NCI-H748 treated with DMSO at 0.1 percent for 48 hours (cell line): ENCODE measurements at places on chromosomes 11 and 22.

- no peak for DNase-seq
These were observed 23.8 kb downstream of the MYBPC3 start for GRCh38 chr11:47328449-47329390.

DNA sequence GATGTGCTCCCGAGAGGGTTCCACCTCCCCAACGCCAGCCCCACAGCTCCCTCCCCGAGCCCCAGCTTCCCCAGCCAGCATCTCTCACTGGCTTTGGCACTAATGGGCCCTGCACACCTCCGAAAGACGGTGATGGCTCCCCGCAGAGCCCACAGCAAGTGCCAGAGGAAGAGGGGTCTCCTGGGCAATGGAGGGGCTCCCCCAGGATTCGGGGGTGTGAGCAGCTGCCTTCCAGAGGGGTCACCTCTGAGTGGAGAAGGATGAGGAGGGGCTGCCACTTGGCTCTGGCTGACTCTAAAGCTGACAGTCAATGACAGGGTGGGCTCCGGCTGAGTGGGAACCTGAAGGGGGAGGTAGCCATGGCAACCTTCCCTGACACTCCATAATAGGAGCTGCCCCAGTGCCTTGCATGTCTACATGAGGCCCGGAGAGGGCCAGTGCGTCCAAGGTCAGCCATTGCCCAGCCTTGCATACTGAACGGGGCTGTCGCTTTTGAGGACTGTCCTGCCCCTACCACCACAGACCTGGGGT lies 98.6 kb upstream of the SYT13 start:
- DNase-seq: no peak

DNA sequence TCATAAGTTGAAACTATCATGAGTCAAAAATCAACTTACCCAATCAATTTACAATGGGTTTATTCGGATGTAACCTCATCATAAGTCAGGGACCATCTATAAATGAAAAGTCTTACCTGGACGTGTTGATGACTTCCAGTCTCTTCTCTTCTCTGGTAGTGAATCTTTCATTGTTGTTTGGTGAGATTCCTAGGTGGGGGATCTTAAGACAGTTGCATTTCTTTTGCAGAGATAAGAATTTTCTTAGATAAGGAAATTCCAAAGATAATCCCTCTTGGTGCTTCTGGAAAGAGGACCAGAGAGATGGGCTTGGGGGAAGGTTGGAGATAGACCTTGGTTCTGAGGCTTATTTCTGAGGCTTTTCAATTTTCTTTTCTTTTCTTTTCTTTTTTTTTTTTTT lies 21.3 kb upstream of the BACE1-AS start:
- DNase-seq: no peak

DNA sequence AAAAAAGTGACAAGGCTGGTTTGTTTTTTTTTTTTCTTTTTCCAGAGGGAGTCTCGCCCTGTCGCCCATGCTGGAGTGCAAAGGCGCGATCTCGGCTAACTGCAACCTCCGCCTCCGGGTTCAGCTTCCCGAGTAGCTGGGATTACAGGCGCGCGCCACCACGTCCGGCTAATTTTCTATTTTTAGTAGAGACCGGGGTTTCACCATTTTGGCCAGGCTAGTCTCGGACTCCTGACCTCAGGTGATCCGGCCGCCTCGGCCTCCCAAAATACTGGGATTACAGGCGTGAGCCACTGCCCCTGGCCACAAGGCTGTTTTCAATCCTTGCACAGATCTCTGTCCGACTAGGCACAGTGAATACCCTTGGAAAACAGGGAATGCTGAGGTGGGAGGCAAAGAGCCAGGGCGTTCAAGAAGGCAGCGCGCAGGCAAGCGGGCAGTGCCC lies 566 bp downstream of the ATP6V1E1 start:
- DNase-seq: no peak

- DNase-seq: no peak
These were observed 30.6 kb downstream of the MMP13 start for GRCh38 chr11:102924851-102925380.

- DNase-seq: no peak
These were observed 20.5 kb downstream of the UBE2L3 start for GRCh38 chr22:21587803-21588611.

GRCh38 chr11:106049727-106050476 lies 27.2 kb downstream of the KBTBD3 start:
- DNase-seq: no peak

DNA sequence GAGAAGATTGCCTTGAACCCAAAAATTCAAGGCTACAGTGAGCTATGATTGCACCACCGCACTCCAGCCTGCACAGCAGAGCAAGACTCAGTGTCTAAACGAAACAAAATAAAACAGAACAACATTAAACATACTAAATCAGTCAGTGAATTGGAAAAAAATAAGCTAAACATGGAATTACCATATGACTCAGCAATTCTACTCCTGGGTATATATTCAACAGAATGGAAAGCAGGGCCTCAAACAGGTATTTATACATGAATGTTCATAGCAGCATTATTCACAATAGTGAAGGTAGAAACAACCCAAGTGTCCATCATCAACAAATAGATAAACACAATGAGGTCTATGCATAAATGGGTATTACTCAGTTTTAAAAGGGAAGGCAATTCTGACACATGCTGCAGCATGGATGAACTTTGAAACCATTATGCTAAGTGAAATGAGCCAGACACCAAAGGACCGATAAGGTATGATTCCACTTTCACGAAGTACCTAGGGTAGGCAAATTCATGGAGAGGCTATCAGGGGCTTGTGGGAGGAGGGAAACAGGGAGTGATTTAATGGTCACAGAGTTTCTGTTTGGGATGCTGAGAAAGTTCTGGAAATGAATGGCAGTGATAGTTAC lies 15.5 kb downstream of the NTM start:
- no peak for DNase-seq

DNA sequence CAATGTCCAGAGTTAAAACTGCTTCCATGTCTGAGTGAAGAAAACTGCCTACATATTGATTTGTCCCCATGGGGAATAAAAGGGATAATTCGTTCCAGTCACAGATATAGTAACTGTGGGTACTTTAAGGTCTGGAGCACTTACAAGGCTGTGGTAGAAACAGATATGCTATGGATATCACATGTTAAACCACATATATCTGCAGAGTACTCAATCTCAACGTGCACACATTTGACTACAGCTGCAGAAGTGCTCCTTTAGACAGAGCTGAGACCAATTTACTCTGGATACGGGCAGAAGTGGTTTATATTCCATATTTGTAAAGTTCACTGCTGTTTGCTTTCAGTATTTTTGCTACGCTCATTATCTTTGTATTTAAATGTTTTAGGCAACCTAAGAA lies 9.7 kb upstream of the MS4A2 start:
- no peak for DNase-seq

DNA sequence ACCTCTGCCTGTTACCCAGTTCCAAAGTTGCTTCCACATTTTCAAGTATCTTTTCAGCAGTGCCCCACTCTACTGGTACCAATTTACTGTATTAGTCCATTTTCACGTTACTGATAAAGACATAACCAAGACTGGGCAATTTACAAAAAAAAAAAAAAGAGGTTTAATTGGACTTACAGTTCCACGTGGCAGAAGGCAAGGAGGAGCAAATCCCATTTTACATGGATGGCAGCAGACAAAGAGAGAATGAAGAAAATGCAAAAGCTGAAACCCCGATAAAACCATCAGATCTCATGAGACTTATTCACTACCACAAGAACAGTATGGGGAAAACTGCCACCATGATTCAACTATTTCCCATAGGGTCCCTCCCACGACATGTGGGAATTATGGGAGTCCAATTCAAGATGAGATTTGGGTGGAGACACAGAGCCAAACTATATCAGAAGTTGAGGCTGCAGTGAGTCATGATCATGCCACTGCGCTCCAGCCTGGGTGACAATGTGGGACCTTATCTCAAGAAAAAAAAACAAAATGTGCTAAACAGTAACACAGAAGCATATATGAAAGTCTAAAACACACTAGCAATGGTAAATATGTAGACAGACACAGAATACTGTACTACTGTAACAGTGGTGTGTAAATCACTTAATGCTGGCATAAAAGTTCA lies 190.3 kb upstream of the ZC3H12C start:
- DNase-seq: no peak

- DNase-seq: no peak
These were observed 122.9 kb downstream of the MAML2 start for GRCh38 chr11:96219981-96220623.

- DNase-seq: no peak
These were observed 296.8 kb downstream of the RAB38 start for GRCh38 chr11:87878373-87878825.

DNA sequence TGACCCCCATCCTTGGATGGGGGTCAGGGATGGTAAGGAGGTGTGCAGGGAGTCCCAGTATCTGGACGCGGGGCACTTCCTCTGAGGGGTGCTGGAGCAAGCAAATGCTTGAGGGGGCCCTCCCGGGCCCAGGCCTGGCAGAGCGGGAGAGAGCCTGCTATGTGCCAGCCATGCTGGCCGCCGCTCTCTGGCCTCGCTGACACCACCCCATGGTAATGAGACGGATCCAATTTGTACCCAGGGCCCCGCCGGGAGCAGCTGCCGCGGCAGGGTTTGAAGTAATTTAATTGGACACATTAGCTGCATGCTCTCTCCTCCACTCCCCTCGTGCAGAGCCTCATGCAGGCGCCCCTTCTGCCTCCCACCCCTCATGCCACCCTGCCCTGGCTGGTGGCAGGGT lies 6.3 kb downstream of the SYT7 start:
- no peak for DNase-seq

GRCh38 chr11:44852159-44852747 lies 98.4 kb downstream of the TP53I11 start:
- DNase-seq: no peak
